ENCODE measurements at places on chromosomes 5 and 9. TPM values are rescaled to one million over a fixed set of nuclear protein-coding genes. Genes with fewer than 3 reads are reported as not detected.

CCL27 gene
- not detected for total RNA-seq

SLCO6A1 gene
- total RNA-seq: not detected

SPTLC1 gene
- 45.6 TPM for total RNA-seq

TSSK1B gene
- not detected for total RNA-seq

IFNA13 gene
- total RNA-seq: not detected

UBAC1 gene
- total RNA-seq: 37.9 TPM

RNF180 gene
- 51.1 TPM for total RNA-seq

RASGRF2 gene
- 6.9 TPM for total RNA-seq

PLGRKT gene
- total RNA-seq: 8.8 TPM

FOXD4L3 gene
- total RNA-seq: 0.78 TPM

DNA sequence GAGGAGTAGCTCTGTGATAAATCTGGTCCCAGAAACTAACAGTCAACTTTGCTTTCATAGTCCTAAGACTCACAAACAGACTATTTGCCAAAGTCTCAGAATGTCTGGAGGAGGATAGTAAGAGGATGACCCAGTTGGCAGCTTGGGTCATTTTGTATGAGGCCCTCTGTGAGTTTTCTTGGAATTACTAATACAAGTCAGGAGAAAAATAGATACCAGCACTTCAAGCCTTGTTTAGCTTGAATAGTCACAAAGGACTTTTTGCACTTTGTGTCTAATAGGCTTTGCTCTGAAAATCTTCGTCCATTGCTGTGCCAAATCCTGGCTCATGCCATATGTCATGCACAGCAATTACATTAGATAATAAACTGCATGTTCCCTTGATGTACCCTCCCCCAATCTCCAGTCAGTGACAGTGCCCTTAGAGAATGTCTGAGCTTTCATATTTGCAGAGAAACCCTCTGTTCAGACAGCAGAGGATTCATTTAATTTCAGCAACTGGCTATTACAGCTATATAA lies 612.8 kb downstream of the CSNK1G3 start:
- no peak for DNase-seq

- DNase-seq: no peak
Observed at GRCh38 chr9:16070455-16071145, 517.8 kb downstream of the CCDC171 start.

DNA sequence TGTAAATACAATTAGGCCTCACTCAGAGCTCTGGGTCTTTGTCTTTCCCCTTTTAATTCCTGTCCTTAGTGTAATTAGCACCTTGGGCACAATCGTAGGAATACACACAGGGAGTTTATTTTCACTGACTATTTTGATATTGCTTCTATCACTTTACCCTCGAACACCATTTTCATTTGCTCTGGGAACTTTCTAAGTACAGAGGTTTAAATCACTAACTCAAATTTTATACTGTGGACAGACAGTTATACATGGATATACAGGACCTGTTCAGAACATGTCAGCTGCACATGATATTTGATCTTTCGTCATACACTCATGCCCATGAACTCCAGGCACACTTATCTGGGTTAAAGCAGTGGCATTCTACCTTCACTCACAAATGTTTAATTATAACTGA lies 217.8 kb upstream of the TMEM161B start:
- DNase-seq: no peak

DNA sequence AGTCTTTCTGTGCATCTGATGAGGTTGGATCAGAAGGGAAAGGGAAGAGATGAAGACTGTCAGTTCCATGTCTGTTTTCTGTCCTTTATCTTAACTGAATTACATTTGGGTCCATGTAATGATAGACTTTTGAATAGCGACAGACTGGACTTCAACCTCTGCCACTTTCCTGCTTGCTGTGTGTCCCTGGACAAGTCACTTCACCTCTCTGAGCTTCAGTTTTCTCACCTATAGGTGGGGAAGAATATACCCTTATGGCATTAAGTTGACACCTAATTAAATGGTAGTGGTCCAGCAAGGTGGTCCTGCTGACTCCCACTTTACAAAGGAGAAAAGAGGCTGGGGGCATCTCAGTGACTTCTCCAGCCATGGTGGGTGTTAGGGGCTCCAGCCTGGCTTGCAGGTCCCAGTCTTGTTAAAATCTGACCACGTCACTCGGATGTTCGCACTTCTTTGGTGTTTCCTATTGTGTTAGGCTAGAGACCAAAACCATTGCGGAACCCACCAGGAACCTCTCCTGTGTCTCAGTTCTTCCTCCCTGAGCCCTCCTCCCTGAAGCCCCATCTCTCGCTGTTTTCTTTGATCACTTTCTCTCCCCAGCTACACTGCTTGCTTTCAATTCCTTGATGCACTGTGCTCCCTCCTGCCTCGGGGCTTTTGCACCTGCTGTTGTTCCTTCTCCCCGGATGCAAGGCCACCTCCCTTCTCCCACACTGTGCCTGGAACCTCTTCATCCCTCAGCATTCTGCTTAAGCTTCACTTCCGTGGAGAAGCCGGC lies 256.5 kb downstream of the NSG2 start:
- DNase-seq: no peak

DNA sequence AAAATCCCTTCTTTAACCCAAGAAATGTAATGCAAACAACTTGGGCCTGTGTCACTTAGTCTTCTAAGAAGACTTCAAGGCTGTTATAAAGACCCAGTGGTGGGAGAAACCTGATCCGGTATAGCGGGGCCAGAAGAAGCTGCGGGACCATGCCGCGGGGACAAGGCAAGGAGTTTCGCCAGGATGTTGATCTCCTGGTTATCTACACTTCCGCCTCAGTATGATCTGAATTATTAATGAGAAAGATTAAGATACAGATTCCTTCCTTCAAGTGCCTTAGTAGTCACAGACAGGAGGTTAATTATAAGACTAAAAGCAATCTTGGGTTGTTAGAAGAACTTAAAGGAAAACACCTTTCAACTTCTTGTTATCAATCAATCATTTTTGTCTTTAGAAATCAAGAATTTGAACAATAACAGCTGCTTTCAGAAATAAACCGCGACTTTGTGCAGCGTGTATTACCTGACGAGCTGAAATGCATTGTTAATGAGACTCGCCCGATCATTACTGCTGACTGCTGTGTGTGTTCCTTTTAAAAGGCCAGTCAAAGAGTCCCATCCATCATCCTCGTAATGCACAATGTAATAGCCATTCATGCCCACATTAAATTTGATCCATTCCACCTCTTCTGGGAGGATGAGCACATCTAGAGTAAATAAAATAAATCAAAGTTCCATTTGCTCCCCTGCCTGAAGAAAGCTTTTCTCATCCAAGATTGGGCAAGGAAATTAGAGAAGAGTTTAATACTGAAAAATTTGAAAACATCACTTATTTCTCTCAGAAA lies 22.2 kb downstream of the ERAP1 start:
- no peak for DNase-seq

GRCh38 chr9:86407022-86407421 lies 52.8 kb upstream of the TUT7 start:
- DNase-seq: no peak

DNA sequence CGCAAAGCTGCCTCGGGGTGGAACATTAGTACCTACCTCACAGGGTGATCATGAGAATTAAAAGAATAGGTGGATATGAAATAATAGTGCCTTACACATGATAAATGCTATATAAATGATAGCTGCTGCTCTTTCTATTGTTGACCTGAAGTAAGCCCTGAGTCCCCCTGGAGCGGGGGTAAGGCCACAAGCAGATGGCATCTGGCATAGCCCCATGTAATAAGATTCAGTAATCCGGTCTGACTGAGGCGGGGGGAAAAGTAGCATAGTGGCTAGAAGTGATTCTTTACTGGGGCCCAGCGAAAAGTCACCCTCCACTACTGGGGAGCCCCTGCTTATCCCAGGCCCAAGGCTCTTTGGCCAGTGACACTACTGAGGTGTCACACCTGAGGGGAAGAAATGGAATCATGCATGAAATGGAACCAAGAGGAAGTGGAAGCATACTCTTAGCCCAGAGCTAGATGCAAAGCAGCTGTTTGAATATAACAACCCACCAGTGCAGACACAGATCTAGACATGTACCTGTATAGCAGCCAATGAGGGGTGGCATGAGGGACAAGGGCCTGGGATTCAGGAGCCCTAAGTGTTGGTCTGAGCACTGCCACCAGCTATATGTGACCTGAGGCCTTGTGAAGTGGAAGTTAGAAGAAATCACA lies 16.1 kb upstream of the FGFR4 start:
- no peak for DNase-seq

- DNase-seq: no peak
Observed at GRCh38 chr5:54083851-54084250, 226.5 kb downstream of the ARL15 start.

- DNase-seq: no peak
Observed at GRCh38 chr5:18321262-18321942, 687.1 kb downstream of the TAF11L14 start.

GRCh38 chr5:83810511-83810910 lies 89.9 kb upstream of the HAPLN1 start:
- DNase-seq: no peak

GRCh38 chr5:25544652-25545249 lies 900.0 kb upstream of the CDH10 start:
- DNase-seq: no peak

DNA sequence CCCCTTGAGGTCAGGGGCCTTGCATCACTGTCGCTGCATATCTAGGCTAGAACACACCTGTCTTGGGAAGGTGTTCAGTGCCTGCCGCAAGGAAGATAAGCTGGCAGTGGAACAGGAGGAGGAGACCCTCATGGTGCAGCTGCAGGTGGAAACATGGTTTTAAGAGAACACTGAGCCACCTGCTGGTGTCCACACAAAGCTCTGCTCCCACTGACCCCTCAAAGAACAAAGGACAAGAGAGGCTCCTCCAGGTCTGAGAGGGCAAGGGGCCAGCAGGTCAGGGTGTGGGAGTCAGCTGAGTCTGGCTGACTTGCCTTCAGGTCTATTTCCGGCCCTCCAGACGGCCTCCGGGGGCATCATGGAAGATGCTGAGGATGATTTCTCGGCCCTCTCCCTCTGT lies 210.1 kb upstream of the TBCA start:
- no peak for DNase-seq

DNA sequence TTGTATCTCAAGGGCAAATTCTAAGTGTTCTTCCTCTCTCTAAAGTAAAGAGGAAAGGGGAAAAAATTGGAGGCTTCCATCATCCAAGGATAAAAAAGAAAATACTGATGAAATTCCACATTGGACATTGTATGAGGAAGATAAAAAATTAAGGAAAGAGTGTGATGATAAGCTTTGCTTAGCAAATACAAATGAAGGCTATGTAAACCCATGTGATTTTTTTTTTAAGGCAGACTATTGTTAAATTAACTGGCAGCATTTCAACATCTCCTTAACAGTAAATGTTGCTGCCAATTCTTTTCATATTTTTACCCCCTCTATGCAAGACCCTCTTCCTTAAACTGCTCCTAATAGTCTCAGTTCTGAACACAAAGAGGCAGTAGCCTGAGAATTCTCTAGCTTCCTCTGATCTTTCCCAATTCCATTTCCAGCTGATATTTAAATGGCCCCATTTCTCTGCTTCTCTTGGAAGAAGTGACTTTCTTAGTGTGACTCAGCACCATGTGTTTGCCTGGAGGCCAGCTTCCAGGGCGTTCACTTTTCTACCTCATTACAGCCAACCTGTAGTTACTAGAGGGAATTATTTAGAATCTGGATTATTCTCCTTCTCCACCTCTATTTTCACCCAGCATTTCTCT lies 159.7 kb downstream of the TLE1 start:
- DNase-seq: no peak

DNA sequence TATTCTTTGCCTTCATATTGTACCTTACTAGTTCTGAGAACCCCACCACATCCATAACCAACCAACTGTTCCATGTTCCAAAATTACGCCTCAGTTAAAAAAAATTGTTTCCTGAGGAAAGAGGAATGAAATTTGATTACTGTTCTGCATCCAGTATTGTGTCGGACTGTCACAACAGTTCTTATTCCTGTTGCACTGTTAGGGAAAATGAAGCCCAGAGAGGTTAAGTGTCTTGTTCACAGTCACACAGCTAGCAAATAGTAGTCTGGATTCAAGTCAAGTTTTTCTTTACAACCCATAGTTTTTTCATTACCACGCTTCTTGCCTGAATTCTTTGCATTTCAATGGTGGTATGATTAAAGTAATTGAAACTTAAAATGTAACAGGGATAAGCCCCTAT lies 4.4 kb downstream of the FSD1L start:
- no peak for DNase-seq

- no peak for DNase-seq
Observed at GRCh38 chr9:133686642-133687575, 50.7 kb downstream of the DBH start.

DNA sequence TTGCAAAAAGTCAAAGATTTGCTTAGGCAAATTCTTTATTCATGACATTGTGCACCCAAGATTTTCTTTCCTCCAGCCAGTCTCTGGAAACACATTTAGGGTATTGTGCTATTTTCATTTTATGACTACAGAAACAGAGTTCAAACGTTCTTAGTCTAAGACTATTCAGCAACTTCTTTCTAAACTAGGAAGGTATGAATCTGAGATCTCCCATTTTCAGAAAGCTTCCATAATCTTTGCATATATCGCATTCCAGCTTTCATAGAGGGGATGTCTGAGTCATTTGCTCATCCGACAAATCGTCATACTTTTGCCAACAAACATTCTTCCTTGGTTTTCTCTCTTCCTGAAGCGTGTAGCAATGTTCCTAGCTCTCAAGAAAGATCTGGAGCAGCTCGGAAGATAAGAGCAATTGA lies 1.6 kb upstream of the PAPPA start:
- no peak for DNase-seq

DNA sequence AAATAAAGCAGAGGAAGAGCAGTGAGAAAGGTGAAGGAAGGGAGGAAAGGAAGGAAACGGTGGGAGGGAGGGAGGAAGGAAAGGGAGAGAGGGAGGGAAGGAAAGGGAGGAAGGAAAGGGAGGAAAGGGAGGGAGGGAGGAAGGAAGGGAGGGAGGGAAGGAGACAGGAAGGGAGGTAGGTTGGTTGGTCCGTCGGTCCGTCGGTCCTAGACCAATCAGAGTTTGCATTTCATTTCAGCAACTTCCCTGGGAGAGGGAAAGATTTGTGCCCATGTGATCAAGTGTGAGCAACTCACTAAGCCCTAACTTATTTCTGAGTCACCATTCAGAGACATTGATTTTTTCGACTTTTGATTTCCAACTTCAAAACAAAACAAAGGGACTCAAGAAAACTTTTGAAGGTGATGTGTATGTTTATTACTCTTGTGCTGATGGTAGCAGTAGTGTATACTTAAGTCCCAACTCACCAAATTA lies 18.8 kb downstream of the NANS start:
- DNase-seq: no peak

DNA sequence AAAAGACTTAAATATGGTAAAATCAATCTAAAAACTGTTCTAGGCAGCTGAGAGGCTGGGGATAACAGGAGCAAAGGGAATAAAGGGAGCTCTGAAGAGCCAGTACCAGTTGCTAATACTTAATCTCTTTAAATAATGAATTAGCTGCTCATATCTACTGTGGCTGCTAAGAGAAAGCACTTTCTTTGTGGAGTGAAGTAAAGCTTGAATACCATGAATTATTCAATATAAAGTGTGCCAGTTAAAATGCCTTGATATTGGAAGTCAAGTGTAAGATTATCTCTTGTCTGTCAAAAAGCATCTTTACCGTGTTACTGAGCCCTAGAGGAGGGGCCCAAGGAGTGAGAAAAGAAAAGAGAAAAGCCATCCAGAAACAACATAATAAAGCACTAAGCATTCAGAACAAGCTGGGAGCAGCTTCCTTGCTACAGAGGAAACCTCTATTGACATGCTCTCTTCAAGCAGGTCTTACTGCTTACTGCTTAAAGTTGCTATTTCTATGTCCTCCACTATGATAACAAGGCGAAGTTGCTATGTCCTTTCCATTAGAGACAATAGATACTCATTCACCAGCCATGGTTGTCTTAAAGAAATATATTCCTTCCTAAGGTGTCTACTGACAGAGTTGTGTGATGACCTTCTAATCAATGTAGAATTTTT lies 297.4 kb downstream of the CETN3 start:
- DNase-seq: no peak

GRCh38 chr5:42807722-42808447 lies 3.8 kb downstream of the SELENOP start:
- DNase-seq: no peak
